ENCODE measurements at places on chromosomes 3 and 15.

GRCh38 chr15:90660195-90660998 lies 56.7 kb upstream of the BLM start:
- peak; percentile 32 for DNase-seq

DNA sequence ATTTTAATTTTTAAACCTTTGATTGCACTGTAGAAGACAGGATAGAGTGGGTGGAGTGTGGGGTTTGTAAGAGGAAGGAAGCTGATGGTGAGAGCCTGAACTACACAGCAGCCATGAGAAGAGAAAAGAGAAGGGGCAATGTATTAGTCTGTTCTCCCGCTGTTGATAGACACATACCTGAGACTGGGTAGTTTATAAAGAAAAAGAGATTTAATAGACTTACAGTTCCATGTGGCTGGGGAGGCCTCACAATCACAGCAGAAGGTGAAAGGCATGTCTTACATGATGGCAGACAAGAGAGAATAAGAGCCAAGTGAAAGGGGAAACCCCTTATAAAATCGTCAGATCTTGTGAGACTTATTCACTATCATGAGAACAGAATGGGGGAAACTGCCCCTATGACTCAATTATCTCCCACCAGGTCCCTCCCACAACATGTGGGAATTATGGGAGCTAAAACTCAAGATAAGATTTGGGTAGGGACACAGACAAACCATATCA lies 37.3 kb downstream of the STARD5 start:
- no peak for DNase-seq

DNA sequence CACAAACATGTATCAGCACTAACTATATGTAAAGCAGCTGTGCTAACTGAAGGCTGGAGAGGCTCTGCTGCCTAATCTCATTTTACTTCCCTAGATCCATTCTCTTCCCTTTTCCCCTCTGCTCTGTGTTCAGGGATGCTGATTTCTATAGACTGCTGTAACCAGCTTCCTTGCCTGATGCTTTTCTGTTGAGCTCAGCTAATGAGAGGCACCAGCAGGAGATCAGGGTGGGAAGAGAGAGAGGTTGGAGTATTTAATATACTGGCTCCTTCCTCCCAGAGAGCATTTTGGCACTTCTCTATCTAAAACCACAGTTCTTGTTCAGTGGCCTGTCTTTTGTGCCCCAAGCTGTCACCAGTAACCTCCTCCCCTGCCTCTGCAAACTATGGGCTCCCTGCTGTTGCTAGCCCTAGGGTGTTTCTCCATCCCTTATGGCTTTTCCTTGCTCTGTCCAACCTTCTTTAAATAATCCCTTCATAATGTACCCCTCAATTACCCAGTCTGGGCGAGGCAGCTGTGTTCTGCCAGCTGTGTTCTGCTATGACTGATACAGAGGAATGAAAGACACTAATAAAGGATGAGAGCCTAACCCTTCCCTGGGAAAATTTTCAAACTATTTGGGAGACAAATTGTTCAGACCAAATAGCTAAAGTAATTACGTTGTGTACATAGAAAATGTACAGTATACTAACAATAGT lies 69.5 kb downstream of the CADPS start:
- DNase-seq: no peak

DNA sequence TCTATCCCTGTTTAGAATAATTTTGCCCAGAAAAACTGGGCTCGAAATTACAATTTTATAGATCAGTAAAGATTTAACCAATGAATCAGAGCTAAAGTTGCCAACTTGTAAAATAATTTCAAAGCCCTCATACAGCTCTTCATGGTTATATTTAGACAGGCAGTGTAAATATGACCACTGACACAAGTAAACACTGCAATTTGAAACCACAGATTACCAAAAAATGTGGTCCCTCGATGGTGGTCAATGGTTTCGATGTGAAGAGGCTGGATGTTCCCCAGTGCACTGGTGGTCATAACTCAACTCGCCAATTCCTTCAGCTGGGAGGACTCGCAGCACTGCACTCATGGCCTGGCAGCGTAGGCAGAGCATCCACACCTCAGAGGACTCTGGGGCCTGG lies 28.6 kb downstream of the LRTM1 start:
- DNase-seq: no peak

- no peak for DNase-seq
These were observed 10.0 kb upstream of the MBNL1 start for GRCh38 chr3:152258448-152259393.

DNA sequence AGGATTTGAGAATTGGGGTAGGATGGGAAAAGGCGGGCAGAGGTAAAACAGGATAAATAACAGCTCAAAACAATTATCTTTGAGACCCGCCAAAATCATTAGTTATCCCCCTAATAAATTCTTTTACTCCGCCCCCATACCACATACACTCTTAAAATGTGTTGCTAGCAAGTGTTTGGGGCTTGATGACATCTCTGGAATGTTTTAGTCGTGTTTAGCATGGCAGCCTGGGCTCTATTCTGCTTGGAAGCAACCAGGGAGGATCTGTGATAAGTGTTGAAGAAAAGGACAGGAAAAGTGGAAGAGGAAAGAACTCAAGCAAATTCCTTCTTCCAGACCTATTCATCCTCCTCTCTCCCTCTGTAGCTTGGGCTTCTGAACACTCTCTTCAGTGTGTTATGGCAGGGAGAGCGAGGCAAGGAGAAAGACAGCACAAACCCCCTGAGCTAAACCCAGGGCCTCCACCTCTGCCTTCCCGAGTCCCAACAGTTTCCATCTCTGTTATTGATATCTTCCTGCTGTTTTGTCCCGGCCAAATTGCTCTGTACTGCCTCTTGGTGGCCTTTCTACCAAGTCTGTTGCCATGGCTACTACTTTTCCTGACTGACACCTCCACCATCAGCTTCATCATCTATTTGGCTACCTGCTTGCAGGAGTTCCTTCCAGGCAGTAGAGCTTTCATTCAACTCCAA lies 135.8 kb downstream of the RPL22L1 start:
- no peak for DNase-seq

- no peak for DNase-seq
These were observed 2.2 kb upstream of the MASP1 start for GRCh38 chr3:187293516-187294430.

- no peak for DNase-seq
These were observed 2.3 kb upstream of the FEM1B start for GRCh38 chr15:68275165-68275746.

GRCh38 chr15:57827971-57828370 lies 121.5 kb downstream of the POLR2M start:
- DNase-seq: no peak

- no peak for DNase-seq
These were observed 72.0 kb downstream of the FAM43A start for GRCh38 chr3:194757647-194758061.

GRCh38 chr15:67758619-67759300 lies 66.5 kb upstream of the SKOR1 start:
- no peak for DNase-seq

DNA sequence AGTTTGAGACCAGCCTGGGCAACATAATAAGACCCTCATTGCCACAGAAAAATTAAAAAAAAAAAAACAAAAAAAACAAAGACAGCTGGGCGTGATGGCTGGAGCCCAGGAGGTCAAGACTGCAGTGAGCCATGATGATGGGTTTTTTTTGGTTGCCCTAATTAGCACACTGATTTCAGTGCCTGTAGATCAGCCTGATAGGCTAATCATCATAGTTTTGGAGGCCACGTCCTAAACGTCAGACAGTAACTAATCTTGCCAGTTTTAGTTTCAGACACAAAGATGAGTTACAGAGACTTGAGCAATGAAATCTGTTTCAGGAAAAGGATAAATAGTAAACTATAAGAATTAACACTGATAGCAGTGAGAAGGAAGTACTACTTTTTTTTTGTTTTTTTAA lies 55.4 kb downstream of the LRCH3 start:
- DNase-seq: peak; percentile 72

DNA sequence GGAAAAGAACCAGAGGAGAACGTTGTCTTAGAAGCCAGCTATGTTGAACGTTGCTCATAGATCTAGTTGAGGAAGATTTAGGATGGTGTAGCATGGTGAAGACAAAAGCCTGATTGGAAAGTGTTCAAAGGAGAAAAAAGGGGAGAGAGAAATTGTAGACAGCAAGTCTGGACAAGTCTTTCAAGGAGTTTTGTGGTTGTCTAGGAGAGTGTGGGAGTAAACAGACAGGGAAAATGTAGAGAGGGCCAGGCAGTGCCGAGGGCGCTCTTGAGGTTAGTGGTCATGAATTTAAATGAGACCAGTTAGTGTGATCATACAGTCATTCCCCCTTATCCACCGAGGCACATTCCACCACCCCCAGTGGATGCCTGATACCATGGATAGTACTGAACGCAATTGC lies 167.5 kb upstream of the IL12A start:
- no peak for DNase-seq

- no peak for DNase-seq
These were observed 14.0 kb upstream of the EMC3 start for GRCh38 chr3:10000686-10001085.

GRCh38 chr3:99984139-99984538 lies 130.2 kb downstream of the FILIP1L start:
- DNase-seq: no peak

Measured in cerebellar cortex (tissue), 1 donor.